ENCODE measurements at places on chromosomes 6 and 20.

- DNase-seq: no peak
Measured at GRCh38 chr6:158223926-158224325, 55.8 kb downstream of the GTF2H5 start.

- no peak for DNase-seq
Measured at GRCh38 chr6:105821027-105821426, 265.1 kb upstream of the PRDM1 start.

DNA sequence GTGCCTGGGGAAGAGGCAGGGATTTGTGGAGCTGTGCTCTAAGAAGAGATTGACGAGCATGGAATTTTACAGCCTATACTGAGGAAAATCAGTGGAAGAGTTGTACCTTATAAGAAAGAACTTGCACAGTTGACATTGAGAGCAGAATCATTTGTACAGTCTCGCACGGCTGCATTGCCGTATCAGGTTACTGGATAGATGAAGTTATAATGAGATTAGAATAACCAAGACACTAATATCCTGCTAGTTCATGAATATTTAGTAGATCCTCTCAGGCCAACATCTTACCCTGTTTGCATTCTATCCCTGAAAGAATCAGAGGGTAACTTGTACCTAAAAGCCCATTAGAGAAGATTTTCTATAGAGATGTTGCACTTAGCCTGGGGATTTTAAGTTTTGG, 447.1 kb downstream of the PREX1 start:
- no peak for DNase-seq

DNA sequence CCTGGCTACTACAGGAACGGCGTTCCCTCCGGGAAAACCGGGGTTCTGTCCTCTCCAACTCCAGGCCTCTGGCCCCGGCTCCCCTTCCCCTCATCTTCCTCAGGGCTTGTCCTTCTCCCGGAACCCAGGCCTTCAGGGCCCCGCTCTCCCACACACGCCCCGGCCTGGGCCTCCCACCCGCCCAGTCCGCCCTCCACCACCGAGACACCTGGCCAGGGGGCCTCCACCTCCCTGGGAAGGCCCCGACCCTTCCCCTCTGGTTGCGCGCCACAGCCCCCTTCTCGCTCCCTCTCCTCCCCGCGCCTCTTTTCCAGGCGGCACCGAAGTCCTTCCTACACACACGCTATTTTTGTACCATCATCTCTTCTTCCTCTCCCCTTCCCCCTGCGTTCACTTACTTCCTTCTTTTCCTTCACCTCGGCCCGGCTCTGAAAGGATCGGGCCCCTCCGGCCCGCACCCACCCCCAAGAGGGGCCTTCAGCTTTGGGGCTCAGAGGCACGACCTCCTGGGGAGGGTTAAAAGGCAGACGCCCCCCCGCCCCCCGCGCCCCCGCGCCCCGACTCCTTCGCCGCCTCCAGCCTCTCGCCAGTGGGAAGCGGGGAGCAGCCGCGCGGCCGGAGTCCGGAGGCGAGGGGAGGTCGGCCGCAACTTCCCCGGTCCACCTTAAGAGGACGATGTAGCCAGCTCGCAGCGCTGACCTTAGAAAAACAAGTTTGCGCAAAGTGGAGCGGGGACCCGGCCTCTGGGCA, 1.3 kb upstream of the SIRPA start:
- no peak for DNase-seq

DNA sequence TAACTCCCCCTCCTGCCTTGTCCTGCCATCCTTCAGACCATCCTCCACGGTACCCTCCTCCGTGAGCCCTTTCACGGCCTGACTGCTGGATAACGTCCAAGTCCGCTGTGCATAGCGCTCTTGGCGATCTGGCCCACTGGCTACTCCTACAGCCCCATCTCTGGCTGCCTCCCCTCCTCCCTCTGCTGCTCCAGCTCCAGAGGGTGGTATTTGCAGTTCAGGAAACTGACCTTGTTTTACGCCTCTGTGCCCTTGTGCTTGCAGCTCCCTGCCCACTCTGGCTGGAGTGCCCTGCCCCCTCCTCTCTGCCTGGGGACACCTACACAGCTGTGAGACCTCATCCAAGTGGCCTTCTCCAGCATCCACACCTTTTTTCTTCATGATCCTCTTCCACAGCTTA, 6.5 kb upstream of the RREB1 start:
- no peak for DNase-seq

DNA sequence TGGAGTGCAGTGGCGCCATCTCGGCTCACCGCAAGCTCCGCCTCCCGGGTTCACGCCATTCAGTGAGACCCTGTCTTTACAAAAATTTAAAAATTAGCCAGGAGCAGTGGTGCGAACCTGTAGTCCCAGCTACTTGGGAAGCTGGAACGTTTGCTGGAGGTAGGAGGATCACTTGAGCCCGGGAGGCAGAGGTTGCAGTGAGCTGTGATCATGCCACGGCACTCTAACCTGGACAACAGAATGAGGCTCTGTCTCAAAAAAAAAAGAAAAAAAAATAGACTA, 5.7 kb upstream of the PARD6B start:
- DNase-seq: no peak

- no peak for DNase-seq
Measured at GRCh38 chr6:77403424-77403823, 59.9 kb downstream of the HTR1B start.

Measured in stimulated activated naive CD8-positive, alpha-beta T cell treated with anti-CD3 and anti-CD28 coated beads, Interleukin-15, Interleukin-2, amounts not matched to agents 100 U/mL and 50 U/mL, for 24 hours (primary cell).